ENCODE measurements at places on chromosomes 12 and 14.

DNA sequence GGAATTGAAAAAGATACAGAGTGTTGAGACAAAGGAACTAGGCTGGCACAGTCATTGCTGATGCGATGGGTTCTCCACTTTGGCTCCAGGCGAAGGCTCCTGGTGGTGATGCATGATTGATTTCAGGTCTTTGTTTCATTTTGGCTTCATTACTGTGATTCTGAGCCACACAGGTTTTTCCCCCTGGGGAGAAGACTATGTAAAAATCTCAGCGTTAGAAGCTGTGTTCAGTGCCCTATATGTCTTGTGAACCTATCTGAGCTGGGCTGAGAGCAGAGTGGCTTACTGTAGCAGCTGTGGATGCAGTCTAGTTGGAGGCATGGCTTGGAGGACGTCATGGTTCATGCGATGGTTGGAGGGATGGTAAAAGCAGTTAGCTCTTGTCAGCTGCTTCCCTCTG, 54.0 kb downstream of the GPATCH2L start:
- no peak for DNase-seq

GRCh38 chr12:45697371-45697770, 32.1 kb upstream of the ARID2 start:
- DNase-seq: no peak

DNA sequence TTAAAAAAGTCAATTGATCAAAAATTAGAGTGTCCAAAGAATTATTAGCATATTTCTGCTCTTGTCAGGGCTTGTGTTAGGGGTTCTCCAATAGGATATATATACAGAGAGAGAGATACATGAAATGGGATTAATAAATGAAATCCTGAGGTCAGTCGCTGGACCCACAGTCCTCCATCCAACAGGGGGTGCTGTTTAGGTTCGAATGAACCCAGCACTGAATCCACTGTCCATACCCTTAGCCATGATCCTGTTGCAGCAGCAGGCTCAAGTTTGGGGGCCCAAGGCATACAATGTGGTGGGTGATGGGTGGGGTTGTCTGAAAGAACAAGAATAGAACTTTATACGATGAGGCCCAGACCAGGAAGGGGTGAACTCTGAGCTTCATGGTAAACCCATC, 780 bp upstream of the MYO1H start:
- no peak for DNase-seq

- no peak for DNase-seq
Measured at GRCh38 chr12:94041850-94042249, 106.5 kb upstream of the PLXNC1 start.

GRCh38 chr12:97548931-97549330, 86.3 kb downstream of the RMST start:
- DNase-seq: no peak

- peak; percentile 65 for DNase-seq
Measured at GRCh38 chr12:120583478-120584030, 2.4 kb upstream of the POP5 start.

GRCh38 chr12:58532855-58533608, 387.3 kb downstream of the LRIG3 start:
- no peak for DNase-seq

Measured in CD14-positive monocyte (primary cell).